ENCODE measurements at places on chromosomes 4 and X. TPM values are rescaled to one million over a fixed set of nuclear protein-coding genes. Genes with fewer than 3 reads are reported as not detected.

MAGEC1 gene
- not detected for polyA plus RNA-seq

CT45A10 gene
- polyA plus RNA-seq: not detected

NAP1L2 gene
- 0.34 TPM for polyA plus RNA-seq

DNA sequence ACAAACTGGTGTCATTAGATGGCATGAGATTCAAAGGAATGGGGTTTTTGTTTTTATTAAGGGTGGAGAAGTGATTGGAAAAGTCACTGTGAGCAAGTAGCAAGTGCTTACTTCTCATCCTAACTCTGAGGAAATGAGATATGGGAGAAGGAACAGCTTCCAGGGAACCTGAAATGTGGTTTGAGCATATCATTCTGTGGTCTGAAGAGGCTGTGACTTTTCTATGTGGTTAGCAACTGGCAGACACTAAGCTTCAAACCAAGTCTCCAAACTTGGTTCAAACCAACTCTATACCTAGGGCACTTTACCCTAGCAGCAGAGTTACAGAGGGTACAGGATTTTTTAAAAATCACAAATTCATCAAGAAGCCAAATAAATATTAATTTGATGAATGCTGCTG, 58.2 kb downstream of the DCLK2 start:
- DNase-seq: no peak

GRCh38 chr4:4437798-4438470, 51.0 kb downstream of the NSG1 start:
- no peak for DNase-seq

- no peak for DNase-seq
Observed at GRCh38 chrX:82723806-82724205, 784.3 kb upstream of the POU3F4 start.
